ENCODE measurements at places on chromosomes 16 and 17.

DNA sequence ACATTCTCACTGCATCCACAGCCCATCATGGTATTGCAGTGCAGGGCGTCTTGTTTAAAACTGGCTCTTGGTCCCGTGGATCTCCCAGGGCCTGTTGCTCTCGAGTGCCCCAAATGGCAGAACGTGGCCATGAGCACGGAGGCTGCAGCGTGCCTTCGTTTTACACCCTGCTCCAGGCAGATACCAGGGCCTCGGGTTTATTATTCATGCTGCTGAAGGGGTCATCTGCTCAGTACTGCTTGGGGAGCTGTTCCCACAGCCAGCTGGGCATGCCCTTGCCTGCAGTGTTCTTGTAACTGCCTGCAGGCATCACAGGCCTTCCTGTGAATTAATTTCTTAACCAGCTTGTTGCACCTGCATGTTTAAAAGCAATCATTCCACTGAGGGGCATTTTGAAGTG, 129.7 kb upstream of the CHMP6 start:
- DNase-seq: no peak

DNA sequence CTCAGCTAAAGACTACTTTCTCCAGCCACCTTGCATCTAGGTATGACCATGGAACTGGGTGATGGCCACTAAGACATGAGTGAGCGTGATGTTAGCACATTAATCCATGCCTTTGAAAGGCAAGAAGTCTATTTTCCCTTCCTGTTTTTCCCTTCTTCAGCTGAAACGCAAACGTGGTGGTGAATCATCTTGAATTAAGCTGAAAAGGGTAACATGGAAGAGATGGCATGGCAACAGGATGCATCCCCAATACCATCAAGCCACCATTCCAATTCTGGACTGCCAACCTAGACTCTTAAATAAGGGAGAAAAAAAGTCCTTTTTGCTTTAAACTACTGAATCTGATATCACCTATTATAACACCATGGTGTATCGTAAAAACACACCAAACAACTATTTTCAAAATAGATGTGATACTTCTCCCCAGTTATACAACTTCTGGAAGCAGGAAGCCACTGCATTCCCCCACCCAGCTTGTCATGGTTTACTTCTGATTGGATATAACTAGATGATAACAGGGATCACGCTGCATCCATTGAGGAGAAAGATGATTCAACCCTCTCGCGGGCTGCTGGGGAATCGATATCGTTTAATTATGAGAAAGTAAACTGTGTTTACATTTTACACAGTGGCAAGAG, 368.6 kb downstream of the CDH13 start:
- no peak for DNase-seq

DNA sequence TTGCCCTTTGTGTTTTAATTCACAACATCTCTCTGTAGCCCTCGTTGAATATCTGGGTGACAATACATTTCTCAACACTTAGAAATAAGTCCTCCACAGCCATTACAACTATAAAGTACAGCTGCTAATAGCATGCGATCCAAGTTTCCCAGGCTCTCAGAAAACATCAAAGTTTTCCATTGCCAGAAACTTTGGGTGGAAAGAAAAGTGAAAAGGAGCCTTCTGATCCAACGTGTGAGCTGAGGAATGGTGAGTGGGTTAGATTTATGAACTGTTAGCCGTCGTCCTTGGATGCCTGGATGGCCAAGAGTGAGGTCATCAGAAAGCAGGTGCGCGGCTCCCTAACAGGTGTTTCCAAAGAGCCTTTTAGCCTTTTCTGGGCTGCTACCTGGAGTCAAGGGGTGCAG, 258.0 kb downstream of the PMP22 start:
- no peak for DNase-seq

- no peak for DNase-seq
Observed at GRCh38 chr16:75326333-75326732, 74.9 kb upstream of the BCAR1 start.

DNA sequence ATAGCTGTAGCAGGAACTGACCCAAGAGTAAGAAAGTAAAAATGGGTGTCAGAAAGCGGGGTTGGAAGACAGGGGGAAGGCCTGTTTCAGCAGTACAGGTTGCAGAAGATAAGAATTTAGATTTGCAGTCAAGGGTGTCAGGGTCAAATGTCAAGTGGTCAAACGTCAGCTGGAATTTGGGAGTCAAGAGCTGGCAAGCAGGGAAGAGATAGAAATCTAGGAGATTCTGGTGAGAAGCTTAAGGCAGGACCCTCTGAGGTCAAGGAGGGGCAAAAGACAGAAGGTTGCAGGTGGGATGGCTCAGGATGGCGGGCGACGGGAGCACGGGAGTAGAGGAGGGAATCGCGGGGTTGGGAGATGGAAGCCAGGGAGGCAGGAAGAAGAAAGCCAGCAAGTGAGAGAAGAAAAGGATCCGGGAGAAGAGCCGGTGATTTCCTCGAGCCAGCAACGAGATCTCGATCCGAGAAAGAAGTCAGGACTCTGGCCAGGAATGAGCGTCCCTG, 335 bp downstream of the SLC25A35 start:
- no peak for DNase-seq

DNA sequence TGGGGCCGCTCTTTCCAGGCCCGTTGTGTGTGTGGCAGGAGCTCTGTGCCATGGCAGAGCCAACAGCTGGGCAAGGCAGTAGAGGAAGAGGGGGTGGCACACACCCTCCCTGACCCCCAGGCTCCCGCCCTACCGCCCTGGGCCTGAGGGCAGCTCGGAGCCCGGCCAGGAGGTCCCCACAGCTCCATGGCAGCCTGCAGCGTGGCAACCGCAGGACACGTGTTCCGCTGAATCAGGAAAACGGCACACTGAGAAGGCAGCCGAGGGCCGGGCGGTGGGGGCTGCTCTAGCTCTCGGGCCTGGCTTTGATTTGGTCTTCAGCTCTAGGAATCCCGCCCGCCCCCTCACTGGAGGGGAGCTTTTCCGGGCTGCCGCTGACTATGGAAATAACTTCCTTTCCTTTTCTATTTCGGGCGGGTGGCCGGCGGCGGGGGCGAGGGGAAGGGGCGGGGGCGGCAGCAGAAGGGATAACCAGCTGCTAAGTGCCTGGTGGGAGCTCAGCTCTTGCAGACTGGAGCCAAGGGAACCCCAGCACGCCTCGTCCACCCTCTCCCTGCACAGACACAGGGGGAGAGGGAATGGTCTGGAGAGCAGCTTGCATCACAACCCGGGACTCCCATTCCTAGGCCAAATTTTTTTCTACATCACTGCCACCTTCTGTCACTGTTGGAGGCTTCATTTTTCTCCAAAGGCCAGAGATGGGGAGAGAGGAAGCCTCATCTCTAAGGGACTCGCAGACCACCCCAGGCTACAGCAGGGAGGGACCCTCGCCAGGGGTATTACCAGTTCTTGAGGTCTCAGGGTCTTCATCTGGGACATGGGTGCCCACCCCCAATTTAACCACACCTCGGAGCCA, 24.8 kb upstream of the MRPS23 start:
- DNase-seq: no peak

GRCh38 chr16:81123092-81123852, 27.1 kb upstream of the GCSH start:
- no peak for DNase-seq

GRCh38 chr17:75619506-75620431, 13.5 kb upstream of the SMIM5 start:
- DNase-seq: no peak

DNA sequence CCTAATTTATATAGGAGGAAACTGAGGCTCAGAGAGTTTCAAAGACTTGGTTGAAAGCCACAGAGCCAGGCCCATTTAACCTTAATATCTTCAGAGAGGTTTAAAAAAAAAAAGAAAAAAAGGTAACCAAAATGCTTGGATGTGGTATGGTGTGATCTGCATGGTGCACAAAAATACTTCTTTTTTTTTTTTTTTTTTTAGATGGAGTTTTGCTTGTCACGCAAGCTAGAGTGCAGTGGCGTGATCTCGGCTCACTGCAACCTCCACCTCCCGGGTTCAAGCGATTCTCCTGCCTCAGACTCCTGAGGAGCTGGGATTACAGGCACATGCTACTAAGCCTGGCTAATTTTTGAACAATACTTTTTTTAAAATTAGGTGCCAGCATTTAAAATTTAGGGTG, 101.8 kb downstream of the XYLT1 start:
- no peak for DNase-seq

- DNase-seq: no peak
Observed at GRCh38 chr16:86359571-86359970, 150.8 kb upstream of the FOXF1 start.

DNA sequence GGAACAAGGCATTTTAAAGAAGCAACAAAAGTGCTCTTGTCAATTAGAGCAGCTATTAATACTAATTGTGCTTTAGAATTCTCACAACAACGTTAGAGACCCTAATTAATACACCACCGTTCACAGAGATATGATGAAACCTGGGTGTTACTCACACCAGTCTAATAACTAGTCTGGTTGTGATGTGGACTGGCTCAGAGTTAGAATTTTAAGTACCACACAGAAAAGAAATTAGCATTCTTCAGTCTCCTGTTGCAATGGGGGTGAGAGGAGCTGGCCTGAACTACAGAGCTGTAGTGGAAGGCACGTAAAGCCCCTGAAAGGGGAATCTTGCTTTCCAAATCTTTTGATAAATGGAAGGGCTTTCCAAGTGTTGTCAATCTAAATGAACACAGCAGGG, 240.8 kb upstream of the TOX3 start:
- no peak for DNase-seq

GRCh38 chr16:72203401-72203800, 31.4 kb upstream of the PMFBP1 start:
- no peak for DNase-seq

DNA sequence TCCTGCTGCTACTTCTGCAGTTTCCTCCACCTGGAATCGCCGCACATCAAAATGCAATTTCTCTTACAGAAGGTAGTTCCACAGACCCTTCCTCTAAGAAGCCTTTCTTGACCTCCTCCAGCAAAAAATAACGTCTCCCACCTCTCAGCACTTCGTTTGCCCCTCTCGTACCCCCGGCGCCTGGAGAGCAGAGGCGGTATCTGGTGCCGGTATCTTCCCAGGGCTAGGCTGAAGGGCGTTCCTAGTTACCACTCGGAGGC, 482 bp downstream of the DCTPP1 start:
- DNase-seq: no peak

DNA sequence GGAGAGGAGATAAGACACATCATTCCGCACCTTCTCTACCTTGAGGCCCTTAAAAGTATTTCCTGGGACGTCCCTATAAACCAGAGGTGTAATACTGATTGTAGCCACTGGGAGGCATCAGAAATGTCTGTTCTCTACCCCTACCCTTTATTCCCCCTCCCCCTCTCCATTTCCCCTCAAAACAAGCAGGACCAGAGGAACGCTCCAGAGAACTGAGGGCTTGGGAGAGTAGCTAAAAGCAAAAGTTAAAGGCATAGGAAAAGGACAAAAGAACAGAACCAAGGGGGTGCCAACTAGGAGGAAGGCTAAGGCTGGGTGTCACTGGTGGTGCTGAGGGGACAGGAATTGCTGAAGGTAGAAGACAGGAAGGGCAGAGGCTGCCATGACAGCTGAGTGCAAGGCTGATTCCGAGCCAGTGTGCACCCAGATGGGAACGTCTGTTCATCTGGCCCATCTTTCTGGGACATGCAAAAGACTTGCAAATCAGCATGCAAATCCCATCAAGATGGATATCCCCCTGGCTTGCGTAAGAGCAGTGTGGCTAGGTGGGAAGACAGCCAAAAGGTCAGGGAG, 6.7 kb downstream of the CAMTA2 start:
- DNase-seq: no peak

- no peak for DNase-seq
Observed at GRCh38 chr16:70254180-70254964, 2.6 kb upstream of the EXOSC6 start.

DNA sequence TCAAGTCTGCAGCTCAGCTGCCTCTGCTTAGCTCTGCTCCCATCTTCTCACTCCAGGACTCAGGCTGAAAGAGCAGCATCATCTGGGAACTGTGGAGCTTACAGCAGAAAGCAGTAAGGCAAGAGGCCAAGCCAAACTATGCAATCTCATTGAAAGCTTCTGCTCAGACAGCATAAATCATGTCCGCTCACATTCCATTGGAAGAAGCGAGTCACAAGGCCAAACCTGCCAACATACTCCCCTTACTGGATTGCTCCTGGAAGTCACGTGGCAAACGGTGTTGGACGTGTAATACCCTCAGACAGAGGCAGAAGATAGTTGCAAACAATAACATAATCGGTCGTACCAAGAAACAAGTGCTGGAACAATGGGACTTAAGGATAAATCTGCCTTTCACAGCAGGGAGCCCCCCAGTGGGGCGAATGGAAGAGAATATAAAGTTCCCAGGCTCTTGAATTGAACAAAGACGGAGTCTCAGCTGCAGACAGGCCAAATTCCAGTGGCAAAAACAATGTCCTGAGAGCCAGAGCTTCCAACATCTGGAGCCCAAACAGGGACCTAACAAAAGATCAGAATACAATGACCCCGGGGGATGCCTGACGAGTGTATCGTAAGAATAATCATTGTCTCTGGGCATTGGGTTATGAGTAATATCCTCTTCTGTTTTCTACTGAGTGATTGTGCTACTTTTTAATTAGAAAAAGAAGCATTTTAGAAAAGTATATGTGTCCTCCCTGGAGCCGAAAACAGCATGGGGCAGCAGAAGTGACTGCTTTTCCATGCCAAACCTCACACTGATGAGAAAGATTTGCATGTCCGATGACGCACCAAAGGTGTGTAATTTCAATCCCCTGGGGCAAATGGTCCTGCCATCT, 68.4 kb downstream of the CMC2 start:
- no peak for DNase-seq

All from stimulated activated CD8-positive, alpha-beta memory T cell treated with anti-CD3 and anti-CD28 coated beads, Interleukin-15, amount 100 ng/mL, for 4 hours (primary cell).